RPMI7951 (cell line): ENCODE measurements at places on chromosomes 3 and 15. TPM values are rescaled to one million over a fixed set of nuclear protein-coding genes. Genes with fewer than 3 reads are reported as not detected.

GRCh38 chr3:27993051-27993450 lies 248.4 kb upstream of the CMC1 start:
- DNase-seq: no peak

DNA sequence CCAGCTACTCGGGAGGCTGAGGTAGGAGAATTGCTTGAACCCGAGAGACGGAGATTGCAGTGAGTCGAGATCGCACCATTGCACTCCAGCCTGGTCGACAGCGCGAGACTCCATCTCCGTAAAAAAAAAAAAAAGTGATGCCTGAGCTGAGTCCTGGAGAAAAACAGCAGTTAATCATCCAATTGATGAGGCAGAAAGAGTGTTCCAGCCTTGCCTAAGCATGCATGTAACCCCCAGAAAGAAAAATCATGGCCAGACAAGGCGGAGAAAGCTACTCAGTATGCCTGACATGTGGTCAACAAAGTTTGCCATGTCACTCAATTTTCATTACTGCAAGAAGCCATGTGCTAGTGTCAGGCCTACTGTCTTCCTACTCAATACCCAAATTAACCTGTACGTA lies 593.1 kb upstream of the MDFIC2 start:
- no peak for DNase-seq

- no peak for DNase-seq
These were observed 36.0 kb downstream of the FOXP1 start for GRCh38 chr3:71547249-71548198.

GRCh38 chr15:90101969-90102890 lies at the start of gene IDH2:
IDH2 (minus strand) TSS chr15:90102468; CDS start chr15:90102390, 78 bp downstream.
- peak; percentile 84 for DNase-seq

DNA sequence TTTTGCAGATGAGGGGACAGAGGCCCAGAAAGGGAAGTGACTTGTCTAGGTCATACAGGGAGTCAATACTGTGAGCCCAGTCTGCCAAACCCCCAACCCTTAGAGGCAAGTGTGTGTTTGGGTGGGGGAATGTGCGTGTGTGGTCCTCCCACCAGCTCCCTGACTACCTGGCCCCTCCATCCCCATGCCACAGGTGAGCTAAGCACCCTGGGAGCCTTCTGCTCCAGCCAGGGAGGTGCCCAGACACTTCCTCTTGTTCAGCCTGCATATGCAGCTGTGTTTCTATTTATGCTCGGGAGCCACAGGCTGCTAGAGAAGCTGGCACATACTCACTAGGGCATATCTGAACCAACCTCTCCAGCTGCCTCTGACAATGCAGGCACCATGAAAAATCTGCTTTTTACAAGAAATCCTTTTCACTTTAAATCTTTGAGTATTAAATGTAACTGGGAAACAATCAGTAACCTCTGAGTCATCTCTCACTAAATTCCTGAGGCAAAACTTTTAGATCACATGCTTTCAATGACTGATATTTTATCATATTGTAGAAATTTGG lies 20.7 kb downstream of the TBC1D2B start:
- DNase-seq: peak; percentile 37

GRAMD2A gene
- total RNA-seq: not detected in 2 replicates

MUC20 gene
- total RNA-seq: not detected in 2 replicates

CCDC191 gene
- total RNA-seq: 0.96 and 1.6 TPM in 2 replicates
